ENCODE measurements at places on chromosomes 3 and 15.

DNA sequence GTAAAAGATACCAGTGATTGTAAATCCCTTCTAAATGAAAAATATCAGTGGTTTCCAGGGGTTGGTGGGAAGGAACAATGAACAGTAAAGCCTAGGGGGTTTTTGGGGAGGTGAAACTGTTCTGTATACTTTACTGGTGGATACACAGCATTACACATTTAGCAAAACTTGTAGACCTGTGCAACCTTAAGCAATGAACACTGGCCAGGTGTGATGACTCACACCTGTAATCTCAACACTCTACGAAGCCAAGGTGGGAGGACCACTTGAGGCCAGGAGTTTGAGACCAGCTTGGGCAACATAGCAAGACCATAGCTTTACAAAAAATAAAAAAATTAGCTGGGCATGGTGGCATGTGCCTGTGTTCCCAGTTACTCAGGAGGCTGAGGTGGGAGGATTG lies 1.8 kb downstream of the CCDC13 start:
- DNase-seq = no peak

GRCh38 chr3:94036909-94037507 lies 8.6 kb upstream of the STX19 start:
- DNase-seq = peak; percentile 12

GRCh38 chr3:171142985-171143384 lies 116.5 kb upstream of the SLC2A2 start:
- DNase-seq = no peak

DNA sequence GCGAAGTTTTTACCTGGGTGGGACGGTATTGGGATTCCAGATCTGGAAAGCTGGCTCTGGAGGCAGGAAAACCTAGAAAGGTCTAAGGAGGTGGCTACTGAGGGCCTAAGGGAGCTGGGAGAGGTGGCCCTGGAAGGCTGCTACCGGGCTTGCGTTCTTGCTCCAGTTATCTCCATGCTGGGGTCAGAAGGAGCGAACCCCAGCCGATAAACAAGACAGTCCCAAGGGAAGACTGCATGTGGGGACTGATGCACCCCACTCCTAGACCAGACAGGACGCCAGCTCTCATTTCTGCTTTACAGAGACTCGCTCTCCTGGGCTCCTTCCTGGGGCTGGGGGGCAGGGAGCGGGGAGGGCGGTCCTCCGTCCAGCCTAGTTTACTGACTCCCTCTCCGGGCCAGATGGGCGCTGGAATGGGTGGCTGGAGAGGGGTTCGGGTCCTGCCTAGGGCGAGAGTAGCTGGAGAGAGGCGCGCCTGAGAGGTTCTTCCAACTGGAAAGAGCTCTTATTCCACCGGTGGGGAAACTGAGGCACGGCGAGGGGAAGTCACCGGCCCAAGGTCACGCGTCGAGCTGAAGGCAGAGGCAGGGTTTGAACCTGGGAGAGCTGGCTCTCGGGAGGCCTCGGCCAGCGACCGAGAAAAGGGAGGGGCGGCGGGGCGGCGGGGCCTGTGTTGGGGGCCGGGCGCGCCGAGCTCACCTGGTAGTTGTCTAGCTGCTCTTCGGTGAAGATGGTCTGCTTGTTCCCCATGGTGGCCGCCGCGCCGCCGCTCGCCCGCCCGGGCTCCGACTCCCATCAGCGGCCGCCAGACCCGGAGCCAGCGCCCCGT lies 565 bp downstream of the CIB2 start:
- no peak for DNase-seq

DNA sequence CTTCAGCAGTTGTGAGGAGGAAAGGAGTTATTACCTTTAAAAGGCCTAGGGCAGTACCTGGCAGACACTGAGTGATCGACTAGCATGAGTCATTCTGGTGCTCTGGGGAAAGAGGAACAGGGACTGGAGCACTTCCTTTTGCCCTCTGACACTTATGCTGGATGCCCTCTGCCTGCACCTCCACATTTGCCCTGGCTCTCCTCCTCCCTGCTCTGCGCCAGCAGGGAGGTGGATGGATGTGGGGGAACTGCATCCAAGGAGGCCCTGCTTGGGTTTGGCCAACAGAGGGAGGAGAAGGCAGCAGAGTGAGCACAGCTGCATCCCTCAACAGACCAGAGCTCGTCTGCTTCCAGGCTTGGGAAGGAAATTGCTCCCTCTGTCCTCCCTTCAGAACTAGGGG lies 75.0 kb downstream of the SEMA5B start:
- no peak for DNase-seq

DNA sequence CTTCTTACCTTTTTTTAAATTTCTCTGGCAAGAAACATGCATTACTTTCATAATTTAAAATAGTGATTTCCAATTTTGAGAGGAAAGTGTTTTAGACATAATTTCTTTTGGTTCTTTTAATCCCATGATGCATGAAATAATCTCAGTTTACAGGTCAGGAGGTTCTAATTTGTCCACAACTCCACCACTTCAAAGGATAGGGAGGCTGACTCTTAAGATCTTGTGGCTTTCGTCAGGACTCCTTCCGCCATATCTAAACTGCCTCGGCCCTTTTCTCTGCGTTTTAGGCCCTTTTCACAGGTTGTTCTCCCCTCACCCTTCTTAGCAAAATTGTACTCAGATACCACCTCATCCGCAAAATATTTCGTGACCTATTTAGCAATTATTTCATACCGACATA lies 8.0 kb downstream of the DYNC1LI1 start:
- no peak for DNase-seq

- DNase-seq = no peak
These were observed 14.5 kb upstream of the CCR1 start for GRCh38 chr3:46222435-46223161.

GRCh38 chr3:56724676-56725075 lies 41.6 kb upstream of the TASOR start:
- no peak for DNase-seq

DNA sequence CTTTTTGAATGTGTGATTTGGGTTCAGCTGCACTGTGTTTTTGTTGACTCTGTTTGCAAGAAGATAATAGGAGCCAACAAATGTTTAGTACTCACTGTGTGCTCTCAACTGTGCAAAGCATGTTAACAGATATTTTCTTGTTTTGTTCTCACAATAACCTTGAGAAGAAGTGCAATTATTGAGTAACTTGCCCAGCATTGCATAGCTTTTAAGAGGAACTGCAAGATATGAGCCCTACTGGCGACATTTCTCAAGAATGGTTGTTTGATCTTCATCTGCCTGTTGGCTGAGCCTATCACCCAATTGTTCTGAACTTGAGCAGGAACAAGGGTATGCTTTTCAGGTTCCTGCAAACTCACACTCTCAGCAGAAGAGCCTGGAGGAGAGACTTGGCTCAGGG lies 43.4 kb upstream of the AGBL1 start:
- no peak for DNase-seq

DNA sequence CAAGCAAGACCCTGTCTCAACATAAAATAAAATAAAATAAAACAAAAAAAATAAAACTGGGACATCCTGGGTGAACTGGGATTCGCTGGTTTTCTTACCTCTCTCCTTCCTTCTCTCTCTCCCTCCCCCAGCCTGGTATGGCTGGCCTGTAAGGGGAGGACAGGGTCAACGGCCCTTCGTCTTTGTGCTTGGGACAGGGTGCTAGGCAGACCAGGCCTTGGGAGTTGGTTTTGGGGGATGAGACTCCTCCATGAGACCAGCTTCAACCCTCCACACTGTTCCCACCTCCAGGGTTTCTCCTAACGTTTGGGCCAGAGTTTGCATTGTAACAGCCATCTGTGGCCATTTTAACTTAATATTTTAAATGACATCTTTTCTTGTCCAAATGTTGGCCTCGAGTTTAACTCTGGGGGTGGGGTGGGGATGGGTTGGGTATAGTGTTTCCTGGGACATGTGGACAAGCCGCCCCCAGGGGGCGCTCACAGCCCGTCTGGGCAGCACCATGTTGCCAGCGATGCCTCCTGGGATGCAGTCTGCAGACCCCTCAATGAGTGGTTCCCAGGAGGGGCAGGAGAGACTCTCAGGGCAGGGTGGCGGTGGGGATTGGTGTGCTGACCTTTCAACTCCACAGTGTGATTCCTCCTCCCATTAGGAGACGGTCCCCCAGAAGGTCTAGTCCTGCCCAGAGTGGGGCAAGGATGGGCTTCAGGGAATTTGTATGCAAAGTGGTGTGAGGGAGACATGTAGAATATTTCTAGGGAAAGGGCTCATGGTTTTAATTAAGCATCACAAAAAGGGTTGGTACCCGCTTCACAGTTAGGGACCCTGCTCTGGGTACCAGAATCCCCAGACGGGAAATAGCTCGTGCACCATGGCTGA lies 37.7 kb upstream of the LCTL start:
- peak; percentile 53 for DNase-seq

- DNase-seq = no peak
These were observed 73.0 kb downstream of the ATP1B3 start for GRCh38 chr3:141949399-141949798.

DNA sequence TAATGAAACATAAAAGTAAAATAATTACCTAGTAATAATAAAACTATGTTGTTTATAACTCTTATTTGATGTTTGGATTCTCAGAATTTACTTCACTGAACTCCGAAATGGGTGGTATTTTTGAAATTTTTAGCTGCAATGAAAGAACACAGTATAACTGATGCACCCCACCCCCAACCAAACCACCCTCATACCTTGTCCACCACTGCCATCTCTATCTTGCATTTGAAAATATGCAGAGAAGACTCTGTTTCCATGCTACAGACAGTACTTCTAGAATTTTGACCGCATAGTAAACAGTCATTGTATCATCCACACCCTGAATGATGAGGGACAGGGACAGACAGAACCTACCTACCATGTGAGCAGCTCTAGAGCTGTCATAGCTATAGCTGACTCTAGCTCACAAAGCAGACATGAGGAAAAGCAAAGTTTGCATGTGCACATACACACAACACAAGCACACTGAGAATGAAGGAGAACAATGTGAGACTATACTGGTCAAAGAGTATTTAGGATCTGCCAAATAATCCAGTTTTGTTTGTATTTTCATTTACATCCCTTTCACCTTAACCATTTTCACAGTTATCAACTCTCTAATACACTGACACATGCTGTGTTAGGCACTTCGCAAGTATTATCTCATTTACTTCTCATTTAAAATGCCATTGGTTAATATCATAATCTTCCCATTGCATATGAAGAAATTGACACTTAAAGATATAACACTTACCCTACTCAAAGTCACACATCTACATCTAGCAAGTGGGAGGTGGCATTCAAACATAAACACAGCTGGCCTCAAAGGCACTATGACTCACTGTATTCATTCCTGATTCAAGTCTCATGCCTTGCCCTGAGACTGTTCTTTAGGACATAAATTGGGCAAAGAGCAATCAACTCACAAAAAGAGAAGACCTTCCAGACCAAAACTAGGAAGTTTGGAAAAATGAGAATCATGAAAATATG lies 1014.7 kb upstream of the CFAP20DC start:
- DNase-seq = no peak

GRCh38 chr3:126347543-126348161 lies 9.6 kb downstream of the KLF15 start:
- DNase-seq = no peak

GRCh38 chr3:134430174-134430573 lies 55.6 kb downstream of the ANAPC13 start:
- DNase-seq = no peak

DNA sequence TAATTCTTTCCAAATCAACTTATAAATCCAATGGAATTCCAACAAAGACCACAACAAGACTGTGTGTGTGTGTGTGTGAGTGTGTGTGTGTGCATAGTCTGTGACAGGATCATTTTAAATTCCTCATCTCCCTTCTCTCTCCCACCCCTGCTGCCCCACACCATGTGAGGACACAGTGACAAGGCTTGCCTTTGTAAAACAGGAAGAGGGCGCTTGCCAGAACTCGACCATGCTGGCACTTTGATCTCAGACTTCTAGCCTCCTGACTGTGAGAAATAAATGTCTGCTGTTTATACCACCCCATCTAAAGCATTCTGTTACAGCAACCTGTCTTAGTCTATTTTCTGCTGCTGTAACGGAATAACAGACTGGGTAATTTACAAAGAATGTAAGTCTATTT lies 99.1 kb downstream of the NSMCE3 start:
- DNase-seq = no peak

- DNase-seq = no peak
These were observed 107.4 kb downstream of the HES1 start for GRCh38 chr3:194243172-194243837.

DNA sequence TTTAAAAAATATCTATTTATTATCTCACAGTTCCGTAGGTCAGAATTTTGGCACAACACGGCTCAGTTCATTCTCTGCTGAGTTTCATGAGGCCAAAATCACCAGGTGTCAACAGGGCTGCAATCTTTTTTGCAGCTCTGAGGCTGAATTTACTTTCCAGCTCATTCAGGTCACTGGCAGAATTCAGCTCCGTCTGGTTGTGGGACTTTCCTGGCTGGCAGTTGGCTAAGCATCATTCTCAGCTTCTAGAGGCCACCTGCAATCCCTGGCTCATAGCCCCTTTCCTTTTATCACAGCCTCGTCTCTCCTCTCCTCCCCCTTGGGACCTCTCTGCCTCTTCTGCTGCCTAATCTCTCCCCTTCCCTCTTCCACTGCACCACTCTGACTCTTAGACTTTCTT lies 174.0 kb upstream of the WNT5A start:
- DNase-seq = no peak

GRCh38 chr3:70716832-70717231 lies 404.4 kb upstream of the MDFIC2 start:
- DNase-seq = no peak

Data from H54 (cell line).